ENCODE measurements at places on chromosomes 5 and 9. TPM values are rescaled to one million over a fixed set of nuclear protein-coding genes. Genes with fewer than 3 reads are reported as not detected.

DNA sequence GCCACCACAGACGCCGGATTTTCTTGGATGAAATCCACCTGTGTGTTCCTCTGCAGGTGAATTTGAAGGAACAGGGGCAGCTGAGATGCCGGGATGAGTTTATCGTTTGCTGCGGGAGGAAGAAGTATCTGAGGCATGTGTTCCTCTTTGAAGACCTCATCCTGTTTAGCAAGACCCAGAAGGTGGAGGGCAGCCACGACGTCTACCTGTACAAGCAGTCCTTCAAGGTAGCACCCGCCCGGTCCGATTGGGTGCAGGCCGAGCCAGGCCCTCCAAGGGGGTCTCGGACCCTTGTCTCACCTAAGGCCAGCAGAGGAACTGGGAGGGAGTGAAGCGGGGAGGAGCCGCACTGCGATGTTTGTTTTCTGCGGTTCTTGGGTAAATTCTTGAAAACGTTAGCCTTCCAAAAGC is 18.4 kb upstream of the LRRC14B start:
- H3K36me3 ChIP-seq, result no peaks in the 10 kb centered on the region
- no peak overlapping the region for H3K4me3 ChIP-seq
- H3K27ac ChIP-seq, result no peak overlapping the region
- H3K4me1 ChIP-seq, result no peaks in the 10 kb centered on the region

- H3K27ac ChIP-seq, result no peak overlapping the region
- peak overlapping the region; percentile 86 for H3K4me3 ChIP-seq
- DNase-seq, result no peak
- no peaks in the 10 kb centered on the region for H3K27me3 ChIP-seq
- H3K36me3 ChIP-seq, result no peaks in the 10 kb centered on the region
These were observed 1.3 kb upstream of the SLC2A8 start for GRCh38 chr9:127395497-127396252.

GRCh38 chr5:75848077-75848476 is 130.8 kb upstream of the POC5 start:
- H3K4me1 ChIP-seq, result no peaks in the 10 kb centered on the region
- no peak overlapping the region for H3K27ac ChIP-seq
- no peaks in the 10 kb centered on the region for H3K27me3 ChIP-seq
- no peak for DNase-seq
- H3K36me3 ChIP-seq, result no peaks in the 10 kb centered on the region

TEK gene
- 5.9 TPM for total RNA-seq

DNA sequence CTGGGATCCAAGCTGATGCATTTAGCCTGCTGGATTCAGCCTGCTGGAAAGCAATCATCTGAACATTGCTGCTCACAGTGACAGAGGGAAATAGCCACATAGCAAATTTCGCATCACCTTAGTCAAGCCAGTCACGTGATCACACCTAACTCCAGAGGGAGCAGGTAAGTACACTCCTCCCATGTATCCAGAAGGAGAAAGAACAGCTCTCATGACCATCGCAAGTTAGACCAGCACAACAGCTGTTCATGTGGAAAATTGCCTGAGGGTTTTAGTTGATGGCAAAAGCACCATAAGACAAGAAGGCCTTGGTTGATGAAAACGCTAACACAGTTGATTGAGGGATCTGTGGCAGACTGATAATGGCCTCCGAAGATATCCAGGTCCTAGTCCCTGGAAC is 34.2 kb upstream of the MYO10 start:
- H3K4me1 ChIP-seq, result no peaks in the 10 kb centered on the region
- H3K36me3 ChIP-seq, result no peaks in the 10 kb centered on the region

PHF24 gene
- 1.1 TPM for total RNA-seq

DNA sequence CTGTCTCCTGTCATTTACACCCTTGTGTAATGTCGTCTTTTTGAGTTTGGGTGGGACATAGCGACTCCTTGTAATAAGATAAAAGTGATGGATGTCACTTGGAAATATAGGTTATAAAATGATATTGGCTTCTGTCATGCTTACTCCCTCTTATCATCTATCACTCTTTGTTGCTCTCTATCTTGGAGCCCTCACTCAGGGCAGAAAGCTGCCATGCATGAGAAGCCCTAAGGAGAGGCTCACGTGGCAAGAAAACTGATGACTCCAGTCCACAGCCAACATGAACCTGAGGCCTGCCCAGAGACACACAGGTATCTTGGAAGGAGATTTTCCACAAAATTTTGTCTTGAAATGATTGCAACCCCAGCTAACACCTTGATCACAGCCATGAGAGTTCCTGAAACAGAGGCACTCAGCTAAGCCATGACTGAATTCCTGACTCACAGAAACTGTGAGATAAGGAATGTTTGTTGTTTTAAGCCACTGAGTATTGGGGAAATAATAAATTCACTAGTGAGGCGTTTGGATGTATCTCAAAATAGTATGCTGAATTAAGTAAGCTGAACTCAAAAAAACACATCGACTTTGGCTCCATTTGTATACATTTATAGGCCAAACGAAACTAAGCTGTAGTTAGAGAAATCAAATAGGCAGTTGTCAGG is 216.7 kb downstream of the CDH18 start:
- no peaks in the 10 kb centered on the region for H3K27me3 ChIP-seq
- no peaks in the 10 kb centered on the region for H3K36me3 ChIP-seq
- no peaks in the 10 kb centered on the region for H3K4me1 ChIP-seq
- no peak for DNase-seq

- H3K4me1 ChIP-seq, result no peaks in the 10 kb centered on the region
- DNase-seq, result no peak
- no peaks in the 10 kb centered on the region for H3K27me3 ChIP-seq
- H3K27ac ChIP-seq, result no peak overlapping the region
- no peak overlapping the region for H3K4me3 ChIP-seq
- no peaks in the 10 kb centered on the region for H3K36me3 ChIP-seq
These were observed 113.2 kb upstream of the SNX2 start for GRCh38 chr5:122661496-122662180.

LCN12 gene
- total RNA-seq, result 1.8 TPM

DNA sequence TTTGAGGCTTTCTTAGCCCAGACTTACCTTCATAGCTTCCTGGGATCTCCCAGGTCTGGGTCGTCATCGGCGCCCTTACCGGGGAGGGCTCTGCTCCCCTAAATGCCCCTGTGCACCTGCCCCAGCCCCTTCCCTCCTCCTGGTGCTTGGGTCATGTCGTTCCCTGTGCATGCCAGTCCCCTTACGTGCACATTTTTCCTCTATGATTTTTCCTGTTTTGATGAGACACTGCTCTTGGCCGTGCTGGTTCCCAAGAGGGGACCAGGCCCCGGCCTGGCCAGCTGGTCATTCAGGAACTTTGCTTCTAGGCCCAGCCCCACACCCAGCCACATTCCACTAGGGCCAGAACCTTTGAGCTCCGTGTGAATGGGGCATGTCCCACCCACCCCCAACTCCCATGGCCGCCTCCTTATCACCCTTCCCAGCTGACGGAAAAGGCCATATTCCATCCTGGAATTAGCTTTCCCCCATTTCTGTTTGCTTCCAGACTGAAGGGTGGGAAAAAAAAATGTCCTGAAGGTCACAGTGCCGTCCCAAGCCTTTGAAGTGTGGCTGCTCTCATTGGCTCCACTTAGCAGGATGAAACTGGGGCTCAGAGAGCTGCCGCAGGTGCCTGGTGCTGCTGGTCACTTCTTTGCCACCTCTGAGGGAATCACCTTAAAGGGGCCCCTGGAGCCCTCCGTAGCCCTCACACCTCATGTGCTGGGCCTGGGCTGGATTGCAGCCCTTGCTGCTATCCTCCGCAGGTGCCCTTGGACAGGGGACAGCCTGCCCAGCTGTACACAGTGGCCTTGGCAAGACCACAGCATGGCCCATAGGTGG is 25.1 kb downstream of the ERGIC1 start:
- H3K36me3 ChIP-seq, result no peaks in the 10 kb centered on the region
- peak overlapping the region; percentile 91 for H3K27ac ChIP-seq
- no peak for DNase-seq
- peaks cover 49% of the 10 kb centered on the region for H3K4me1 ChIP-seq
- no peak overlapping the region for H3K4me3 ChIP-seq

GRCh38 chr5:51651889-51652288 is 268.6 kb downstream of the ISL1 start:
- no peaks in the 10 kb centered on the region for H3K4me1 ChIP-seq
- no peak for DNase-seq
- H3K27ac ChIP-seq, result no peak overlapping the region
- no peak overlapping the region for H3K4me3 ChIP-seq
- H3K27me3 ChIP-seq, result no peaks in the 10 kb centered on the region

ARID3C gene
- not detected for total RNA-seq

DNA sequence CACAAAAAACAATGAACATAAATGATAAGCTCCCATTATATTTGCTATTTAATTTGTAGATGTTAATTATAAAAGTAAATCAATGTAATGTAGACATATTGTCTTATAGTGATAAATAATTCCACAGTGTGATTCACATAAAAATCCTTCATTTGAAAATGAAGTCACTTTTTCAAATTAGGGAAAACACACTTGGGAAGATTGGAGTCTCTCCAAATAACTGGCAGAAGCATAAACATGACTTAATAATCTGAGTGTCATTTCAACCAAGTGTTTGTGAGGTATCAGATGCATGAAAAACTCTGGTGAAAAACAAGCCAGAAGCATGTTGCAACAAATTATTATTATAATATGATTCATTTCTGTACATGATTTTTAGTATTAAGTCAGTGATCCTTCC is 102.2 kb downstream of the CETN3 start:
- no peak for DNase-seq
- H3K4me3 ChIP-seq, result no peak overlapping the region
- no peak overlapping the region for H3K27ac ChIP-seq
- no peaks in the 10 kb centered on the region for H3K27me3 ChIP-seq

TRIP13 gene
- 2.3 TPM for total RNA-seq

GRCh38 chr9:131349881-131350563 is 43.9 kb upstream of the PRRC2B start:
- no peaks in the 10 kb centered on the region for H3K36me3 ChIP-seq
- H3K27me3 ChIP-seq, result no peaks in the 10 kb centered on the region
- no peaks in the 10 kb centered on the region for H3K4me1 ChIP-seq
- no peak overlapping the region for H3K27ac ChIP-seq
- H3K4me3 ChIP-seq, result peak overlapping the region; percentile 24

DNA sequence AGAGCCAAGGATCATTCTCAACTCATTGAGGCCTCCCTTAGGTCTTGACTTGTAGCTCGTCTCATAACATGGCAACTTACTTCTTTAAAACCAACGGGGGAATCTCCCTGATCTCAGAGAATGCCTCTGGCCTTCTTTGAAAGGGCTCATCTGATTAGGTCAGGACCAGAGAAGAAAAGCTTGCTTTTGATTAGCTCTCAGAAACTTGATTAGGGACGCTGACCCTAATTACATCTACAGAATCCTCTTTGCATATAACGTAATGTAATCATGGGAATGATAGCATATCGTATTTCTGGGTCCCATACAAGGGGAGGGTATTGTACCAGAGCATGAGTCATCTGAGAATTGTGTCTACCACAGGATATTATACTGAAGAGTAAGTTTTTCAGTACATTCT is 125.1 kb upstream of the SH3GL2 start:
- H3K4me3 ChIP-seq, result no peak overlapping the region
- H3K27me3 ChIP-seq, result no peaks in the 10 kb centered on the region
- H3K4me1 ChIP-seq, result no peaks in the 10 kb centered on the region
- no peaks in the 10 kb centered on the region for H3K36me3 ChIP-seq
- no peak overlapping the region for H3K27ac ChIP-seq

MCTP1 gene
- total RNA-seq, result 57.8 TPM

PTGS1 gene
- 8.0 TPM for total RNA-seq

All from breast epithelium (tissue), 4 donors.